Motor neuron (in vitro differentiated cells): ENCODE measurements at places on chromosomes 12 and 14. TPM values are rescaled to one million over a fixed set of nuclear protein-coding genes. Genes with fewer than 3 reads are reported as not detected.

DNA sequence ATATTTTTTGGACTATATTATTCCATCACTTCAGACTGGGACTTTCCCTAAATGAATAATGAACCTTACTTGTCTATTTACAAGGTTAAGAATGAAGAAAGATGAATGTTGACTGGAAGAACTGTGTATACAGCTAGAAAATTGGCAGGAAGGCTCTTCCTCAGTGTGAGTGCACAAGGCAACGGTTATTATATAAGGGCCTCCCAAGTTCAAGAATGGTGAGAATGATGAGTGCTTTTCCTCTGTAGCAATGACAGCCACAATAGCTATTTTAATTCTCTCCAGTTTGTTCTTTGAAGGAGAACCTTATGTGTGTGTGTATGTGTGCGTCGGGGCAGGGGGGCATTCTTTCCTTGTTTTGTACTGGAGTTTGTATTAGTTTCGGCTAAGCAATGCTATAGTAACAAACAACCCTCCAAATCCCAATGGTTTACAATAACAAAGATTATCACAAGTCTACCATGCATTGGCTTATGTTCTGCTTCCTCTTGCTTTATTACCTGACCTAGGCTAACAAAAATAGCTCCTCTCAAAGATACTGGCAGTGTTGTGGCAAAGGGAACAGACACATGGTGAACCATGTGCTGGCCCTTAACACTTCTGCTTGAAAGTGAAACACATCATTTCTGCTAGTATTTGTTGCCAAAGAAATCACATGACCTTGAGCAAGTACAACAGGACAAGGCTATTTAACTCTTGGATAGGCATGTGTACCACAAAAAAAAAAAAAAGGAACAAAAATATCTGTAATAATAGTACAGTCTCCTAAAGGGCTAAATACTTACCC, 139.5 kb downstream of the RMST start:
- ATAC-seq = no peak

DNA sequence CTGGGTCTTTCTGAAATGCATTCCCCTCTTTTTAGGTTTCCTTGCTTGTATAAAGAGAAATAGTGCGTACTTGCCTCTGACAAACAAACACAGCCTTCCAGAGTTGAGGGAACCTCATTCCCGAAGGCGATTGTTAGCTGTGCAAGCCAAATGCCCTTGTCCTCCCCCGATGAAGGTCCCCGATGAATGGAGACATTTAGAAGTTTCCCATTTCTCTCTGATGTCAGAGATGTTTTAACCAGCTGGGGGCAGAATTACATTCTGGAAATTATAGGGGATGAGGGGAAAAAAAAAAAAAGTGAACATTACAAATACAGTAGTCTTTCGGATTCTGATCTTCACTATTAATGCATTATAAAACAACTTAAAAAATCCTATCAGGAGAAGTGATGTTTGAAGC, 366.8 kb downstream of the VRK1 start:
- ATAC-seq = no peak

GRCh38 chr12:119423285-119423684, 88.8 kb downstream of the CCDC60 start:
- no peak for ATAC-seq

GRCh38 chr14:93083917-93084316, 31.8 kb downstream of the ITPK1 start:
- no peak for ATAC-seq

DNA sequence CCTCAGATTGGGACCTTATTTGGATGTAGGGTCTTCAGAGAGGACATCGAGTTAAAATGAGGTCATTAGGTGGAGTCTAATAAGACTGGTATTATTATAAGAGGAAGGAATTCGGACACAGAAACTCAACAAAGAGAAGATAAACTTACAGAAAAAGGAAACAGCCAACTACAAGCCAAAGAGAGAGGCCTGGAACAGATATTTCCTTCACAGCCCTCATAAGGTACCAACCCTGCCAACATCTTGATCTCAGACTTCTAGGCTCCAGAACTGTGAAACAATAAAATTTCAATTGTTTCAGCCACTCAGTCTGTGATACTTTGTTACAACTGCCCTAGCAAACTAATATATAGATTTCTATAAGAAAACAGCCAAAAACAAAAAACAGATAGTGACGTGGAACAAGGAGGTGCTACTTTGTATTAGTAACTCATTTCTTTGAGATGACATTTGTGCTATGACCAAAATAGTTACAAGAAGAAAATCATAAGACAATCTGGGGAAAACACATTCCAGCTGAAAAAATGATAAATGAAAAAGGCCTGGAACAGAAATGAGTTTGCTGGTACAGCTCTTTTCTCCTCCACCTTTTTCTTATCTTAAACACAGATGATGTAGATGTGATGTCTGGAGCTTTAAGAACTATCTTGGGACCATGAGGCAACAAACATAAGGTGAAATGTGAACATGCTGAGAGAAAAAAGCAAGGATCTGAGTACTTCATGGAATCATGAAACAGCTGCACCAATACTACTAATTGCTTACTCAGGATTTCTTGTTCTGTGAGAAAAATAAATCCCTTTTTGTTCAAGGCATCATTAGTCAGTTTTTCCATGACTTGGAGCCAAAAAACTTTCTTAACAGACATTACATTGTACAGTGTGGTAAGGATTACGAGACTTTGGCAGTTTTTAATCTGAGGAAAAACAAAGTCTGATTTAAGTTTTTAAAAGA, 243.2 kb downstream of the ANO6 start:
- no peak for ATAC-seq

DNA sequence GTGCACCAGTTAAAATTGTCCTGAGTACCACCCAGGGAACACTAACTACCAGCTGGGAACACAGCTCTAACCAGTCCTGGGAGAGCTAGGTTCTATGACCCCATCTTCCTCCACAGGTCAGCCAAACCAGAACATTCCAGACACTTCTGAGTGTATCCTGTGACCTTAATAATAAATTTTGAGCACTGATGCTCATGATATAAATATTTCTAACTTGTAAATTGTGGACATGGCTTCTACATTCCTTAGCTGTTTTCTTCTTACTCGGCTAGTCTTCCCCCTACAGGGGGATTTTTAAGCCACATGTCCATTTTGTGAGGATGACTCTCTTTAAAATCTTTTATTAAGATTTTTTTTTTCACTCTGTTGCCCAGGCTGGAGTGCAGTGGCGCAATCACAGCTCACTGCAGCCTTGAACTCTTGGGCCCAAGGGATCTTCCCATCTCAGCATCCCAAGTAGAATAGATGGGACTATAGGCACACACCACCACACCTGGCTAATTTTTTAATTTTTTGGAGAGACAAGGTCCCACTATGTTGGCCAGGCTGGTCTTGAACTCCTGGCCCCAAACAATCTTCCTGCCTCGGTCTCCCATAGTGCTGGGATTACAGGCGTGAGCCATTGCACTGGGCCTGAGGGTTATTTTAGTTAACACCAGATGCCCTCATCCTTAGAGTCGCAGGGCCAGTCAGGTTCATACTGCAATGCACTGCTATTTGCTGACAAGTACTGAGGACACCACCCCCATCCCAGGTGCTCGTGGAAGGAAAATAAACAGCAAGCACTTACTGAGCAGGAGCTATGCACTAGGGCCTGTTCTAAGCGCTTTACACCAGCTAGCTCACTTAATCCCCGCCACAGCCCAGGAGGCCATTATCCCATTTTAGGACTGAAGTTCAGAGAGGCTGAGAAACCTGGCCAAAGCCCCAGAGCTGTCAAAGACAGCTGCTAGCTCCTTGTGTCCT, 142.6 kb upstream of the NCOR2 start:
- no peak for ATAC-seq

- no peak for ATAC-seq
Measured at GRCh38 chr14:31228533-31228932, 20.9 kb upstream of the HECTD1 start.

- ATAC-seq = no peak
Measured at GRCh38 chr14:44620121-44621019, 113.3 kb upstream of the FSCB start.

DNA sequence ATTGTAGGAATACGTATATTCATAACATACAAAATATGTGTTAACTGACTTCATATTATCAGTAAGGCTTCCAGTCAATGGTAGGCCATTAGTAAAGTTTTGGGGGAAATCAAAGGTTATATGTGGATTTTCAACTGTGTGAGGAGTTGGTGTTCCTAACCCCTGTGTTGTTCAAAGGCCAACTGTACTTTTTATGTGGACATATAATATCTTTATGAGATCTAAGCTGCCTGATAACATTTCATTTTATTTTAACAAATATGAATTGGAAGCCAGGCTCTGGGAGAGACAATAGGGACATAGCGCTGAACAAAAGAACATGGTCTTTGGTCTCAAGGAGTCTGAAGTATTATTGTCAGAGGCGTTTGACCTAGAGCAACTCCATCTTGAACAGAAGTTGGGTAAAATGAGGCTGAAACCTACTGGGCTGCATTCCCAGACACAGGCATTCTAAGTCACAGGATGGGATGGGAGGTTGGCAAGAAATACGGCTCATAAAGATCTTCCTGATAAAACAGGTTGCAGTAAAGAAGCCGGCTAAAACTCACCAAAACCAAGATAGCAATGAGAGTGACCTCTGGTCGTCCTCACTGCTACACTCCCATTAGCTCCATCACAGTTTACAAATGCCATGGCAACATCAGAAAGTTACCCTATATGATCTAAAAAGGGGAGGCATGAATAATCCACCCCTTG, 147.2 kb downstream of the KSR2 start:
- no peak for ATAC-seq

DNA sequence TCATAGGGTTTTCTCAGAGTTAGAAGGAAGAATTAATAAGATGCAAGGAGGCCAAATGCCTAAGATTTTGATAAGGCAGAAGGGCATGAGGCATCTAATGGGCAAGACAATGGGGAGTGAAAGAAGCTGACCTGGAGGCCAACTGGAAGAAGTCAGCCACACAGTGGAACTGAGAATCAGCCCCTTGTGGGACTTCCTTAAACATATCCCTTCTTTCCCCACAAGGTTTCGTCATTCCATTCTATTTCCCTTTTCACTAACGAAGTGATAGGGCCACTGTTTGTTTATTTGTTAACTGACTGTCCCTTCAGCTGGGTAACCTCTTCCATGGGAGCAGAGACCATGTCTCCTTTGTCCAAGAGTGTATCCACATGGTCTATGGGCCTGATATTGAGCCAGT, 86.2 kb downstream of the HELB start:
- no peak for ATAC-seq

- ATAC-seq = no peak
Measured at GRCh38 chr14:104361921-104362681, 217.5 kb upstream of the C14orf180 start.

- peak; percentile 76 for ATAC-seq
Measured at GRCh38 chr14:88554457-88555286, at the start of gene PTPN21. TSS of gene PTPN21 (minus strand) at chr14:88555007. CDS start at chr14:88550417, 4,590 bp downstream.

DNA sequence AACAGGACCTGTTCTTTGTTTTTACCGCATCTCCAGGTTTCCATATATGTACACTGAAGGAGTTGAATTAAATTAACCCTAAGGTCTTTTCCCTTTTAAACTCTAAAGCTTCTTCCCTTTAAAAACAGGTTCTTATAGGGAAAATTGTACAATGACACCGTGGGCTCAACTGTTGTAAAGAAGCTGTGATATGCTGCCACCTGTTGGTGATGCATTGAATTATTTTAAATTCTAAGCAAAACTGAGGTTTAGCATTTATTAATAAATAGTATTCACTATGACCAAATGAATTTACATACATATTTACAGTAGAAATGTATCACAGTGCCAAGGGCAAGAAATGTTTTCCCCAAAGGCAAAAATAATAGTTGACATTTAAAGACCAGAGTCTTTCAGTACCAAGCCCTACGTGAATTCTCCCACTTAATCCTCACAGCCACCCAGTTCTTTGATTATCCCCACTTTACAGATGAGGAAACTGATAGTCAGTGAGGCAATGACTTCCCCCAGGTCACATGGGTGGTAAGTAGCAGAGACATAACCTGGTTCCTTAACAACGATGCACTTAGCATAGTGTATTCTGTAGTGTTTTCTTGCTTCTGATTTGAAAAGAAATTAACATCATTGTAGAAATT, 35.7 kb upstream of the TMEM263 start:
- no peak for ATAC-seq

DNA sequence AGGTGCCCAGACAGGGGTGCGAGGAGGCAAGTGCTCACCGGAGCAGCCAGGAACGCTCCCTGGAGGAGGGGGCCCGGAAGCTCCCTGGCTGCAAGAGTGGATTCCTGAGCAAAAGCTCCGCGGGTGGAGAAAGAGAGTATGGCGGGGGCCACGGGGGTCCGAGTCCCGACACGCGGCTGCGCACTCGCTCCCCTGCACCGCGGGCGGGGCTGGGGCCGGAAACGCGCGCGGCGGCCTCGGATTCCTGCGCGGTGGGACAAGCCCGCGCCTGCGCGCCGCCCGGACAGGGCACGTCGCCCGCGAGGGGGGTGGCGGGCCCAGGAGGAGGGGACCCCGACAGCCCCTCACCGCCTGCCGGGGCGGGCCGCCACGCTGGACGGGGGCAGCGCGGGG, 27.8 kb upstream of the GPR132 start:
- ATAC-seq = peak; percentile 19

DNA sequence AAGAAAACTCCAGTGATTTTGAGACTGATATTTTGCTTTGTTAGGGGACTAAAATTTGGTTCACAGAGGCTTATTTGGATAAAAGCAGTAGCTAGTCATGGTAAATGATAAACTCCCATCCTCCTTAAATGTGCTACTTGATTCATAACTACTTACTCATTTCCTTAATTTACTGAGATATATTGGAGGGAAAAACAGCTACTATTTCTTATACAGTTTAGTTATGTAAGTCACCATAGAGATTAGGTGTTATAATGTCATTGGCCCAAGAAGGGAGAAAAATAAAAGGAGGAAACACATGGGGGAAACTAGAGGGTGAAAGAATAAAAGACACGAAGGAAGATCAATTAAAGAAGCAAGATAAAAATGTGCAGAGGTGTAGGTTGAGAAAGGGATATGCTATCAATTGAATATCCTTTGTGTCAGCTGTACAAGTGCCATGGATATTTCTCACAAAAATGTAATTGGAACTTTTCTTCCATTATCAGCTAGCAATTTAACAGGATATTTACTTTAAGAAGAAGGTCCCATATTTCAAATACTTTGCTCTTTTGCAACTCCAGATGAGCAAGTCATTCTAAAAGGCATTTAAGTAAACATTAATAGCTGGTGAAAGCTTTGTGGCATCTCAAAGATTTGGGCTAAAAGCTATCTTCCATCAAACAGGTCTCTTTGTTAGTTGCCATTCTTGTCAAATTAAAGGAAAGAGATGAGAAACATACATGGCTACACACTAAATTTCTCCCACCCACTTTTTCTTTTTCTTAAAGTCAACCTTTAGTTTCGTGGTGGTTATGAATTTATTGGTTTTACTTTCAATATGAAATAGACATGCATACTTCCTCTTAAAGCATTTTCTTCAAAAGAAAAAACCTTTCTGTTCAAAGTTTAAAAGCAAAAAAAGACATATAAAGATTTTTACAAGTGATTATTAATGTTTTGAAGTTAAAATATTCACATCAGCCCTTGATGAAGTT, 439.5 kb downstream of the CCER1 start:
- no peak for ATAC-seq

NCOR2 gene
- 29.4 and 58.8 TPM in 2 replicates for total RNA-seq

TAS2R31 gene
- 3.1 and 7.7 TPM in 2 replicates for total RNA-seq

PMCH gene
- total RNA-seq = not detected in 2 replicates

ASCL1 gene
- total RNA-seq = 0.20 and 0.22 TPM in 2 replicates

KCNJ8 gene
- total RNA-seq = 1.4 and 1.5 TPM in 2 replicates
